ENCODE measurements at places on chromosomes 3 and 15. TPM values are rescaled to one million over a fixed set of nuclear protein-coding genes. Genes with fewer than 3 reads are reported as not detected.

The HCLS1 gene
- total RNA-seq = 2.5 TPM

The BNIP2 gene
- 83.6 TPM for total RNA-seq

The TMOD3 gene
- total RNA-seq = 53.6 TPM

GRCh38 chr15:70140543-70141375 is 43.0 kb upstream of the TLE3 start:
- H3K4me3 ChIP-seq = peak overlapping the region; percentile 4
- peaks cover 28% of the 10 kb centered on the region for H3K4me1 ChIP-seq
- no peaks in the 10 kb centered on the region for H3K36me3 ChIP-seq
- H3K27ac ChIP-seq = no peak overlapping the region

- no peak overlapping the region for H3K27ac ChIP-seq
- H3K27me3 ChIP-seq = no peaks in the 10 kb centered on the region
- H3K36me3 ChIP-seq = peaks cover 15% of the 10 kb centered on the region
- no peak overlapping the region for H3K4me3 ChIP-seq
- peaks cover 22% of the 10 kb centered on the region for H3K4me1 ChIP-seq
These were observed 151.3 kb downstream of the ADAM10 start for GRCh38 chr15:58597943-58598828.

Data from Calu3 (cell line).